Posterior vena cava (tissue), 2 donors: ENCODE measurements at places on chromosomes 1 and 21. TPM values are rescaled to one million over a fixed set of nuclear protein-coding genes. Genes with fewer than 3 reads are reported as not detected.

GRCh38 chr1:222522105-222522915, 25.6 kb downstream of the HHIPL2 start:
- no peak for DNase-seq

GRCh38 chr1:234231061-234231892, 142.0 kb upstream of the COA6 start:
- no peak for DNase-seq

DNA sequence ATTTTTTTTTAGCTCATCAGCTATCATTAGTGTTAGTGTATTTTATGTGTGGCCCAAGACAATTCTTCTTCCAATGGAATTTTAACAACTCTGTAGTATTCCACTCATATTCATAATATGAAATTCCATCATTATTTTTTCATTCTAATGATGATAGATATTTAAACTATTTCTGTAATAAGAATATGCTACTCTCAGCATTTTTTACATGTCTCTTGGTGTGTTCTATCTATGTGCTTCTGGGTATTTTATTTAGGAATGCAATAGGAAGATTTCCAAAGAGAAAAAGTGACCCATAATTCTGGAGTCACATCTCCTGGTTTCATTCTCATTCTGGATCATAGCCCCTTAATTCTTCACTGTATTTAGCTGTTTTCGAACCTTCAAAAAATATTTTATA, 109.5 kb downstream of the LRRC53 start:
- DNase-seq, result no peak

- DNase-seq, result no peak
Measured at GRCh38 chr1:182255494-182255893, 136.1 kb downstream of the GLUL start.

The TNFRSF4 gene
- total RNA-seq, result 2.8 TPM
